SK-N-SH treated with all-trans-retinoic acid at 6 μM for 48 hours (cell line): ENCODE measurements at places on chromosomes 3 and 15.

- no peak for ATAC-seq
Observed at GRCh38 chr3:149401212-149401925, 23.9 kb upstream of the TM4SF1 start.

DNA sequence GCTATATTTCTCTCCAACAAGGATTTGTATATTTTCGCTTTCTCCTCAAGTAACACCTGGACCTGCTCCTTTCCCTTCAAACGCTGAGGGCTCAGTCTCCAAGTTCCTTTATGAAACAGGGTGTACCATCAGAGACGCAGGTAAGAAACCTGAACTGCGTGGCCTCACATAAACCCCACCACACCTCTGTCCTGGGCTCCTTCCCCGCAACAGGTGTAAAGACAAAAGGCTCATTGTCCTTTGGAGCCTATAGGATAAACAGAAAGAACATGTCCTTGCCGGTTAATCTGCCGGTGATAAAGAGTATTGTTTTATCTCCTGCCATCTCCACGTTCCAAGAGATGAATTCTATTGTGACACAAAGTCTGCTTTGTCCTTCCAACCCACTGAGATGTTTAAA lies 111.8 kb upstream of the ADAMTS9 start:
- ATAC-seq = no peak

DNA sequence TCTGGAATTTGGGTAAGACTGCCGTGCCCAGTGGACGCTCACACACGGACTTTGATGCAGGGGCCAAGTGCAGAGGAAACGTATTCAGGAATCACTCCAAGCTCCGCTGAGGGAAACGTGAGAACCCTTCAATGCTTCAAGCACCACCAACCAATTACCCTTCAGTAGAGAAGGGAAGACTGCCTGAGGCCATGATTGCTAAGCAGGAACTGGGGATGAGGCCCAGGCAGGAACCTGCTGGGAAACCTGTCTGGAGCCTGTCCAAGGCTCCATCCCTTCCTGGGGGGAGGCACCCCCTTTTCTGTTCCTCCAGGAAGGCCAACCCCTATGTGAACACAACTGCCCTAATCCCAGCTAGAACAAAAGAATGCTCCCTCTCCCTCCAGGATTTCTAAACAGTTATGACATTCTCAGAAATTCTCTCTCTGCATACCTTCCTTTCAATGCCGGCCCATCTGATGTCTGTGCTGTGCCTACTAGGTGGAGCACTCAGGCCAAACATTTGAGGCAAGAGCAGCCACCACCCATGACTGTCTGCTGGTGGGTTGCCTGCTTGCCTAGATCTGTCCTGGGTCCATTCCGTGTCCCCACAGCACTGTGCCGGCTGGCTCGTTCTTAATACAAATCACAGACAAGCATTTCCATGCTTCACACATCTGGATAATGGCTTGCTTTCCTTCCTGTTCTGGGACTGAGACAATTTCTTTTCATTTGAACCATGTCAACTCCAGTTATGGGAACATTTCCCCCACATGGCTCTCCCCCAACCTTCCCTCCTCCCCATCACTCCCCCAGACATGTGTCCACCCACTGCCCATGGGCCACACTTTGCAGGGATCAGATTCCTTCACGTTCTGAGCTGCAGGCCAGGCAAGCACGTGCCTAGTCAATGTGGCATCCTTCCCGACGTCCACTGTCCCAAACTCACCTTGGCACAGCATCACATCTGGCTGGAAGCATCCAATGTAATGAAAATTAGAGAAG lies 149.4 kb downstream of the ADAMTS17 start:
- ATAC-seq = no peak

GRCh38 chr3:113297287-113297686 lies 85.9 kb downstream of the BOC start:
- no peak for ATAC-seq

DNA sequence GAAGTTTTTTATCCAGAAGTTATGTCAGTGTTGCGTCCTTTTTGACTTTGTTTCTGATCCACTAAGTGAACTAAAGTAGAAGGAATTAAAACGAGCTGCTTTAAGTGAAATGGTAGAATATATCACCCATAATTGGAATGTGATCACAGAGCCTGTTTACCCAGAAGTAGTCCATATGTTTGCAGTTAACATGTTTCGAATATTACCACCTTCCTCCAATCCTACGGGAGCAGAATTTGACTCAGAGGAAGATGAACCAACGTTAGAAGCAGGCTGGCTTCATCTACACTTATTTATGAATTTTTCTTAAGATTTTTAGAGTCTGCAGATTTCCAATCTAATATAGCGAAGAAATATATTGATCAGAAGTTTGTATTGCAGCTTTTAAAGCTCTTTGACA lies 57.6 kb downstream of the DNAH1 start:
- ATAC-seq = peak; percentile 32; the same call in 2 of the 3 replicates
